ENCODE measurements at places on chromosomes 2 and 18.

- no peak for DNase-seq
Measured at GRCh38 chr2:118459426-118459825, 371.2 kb downstream of the INSIG2 start.

- DNase-seq: no peak
Measured at GRCh38 chr2:48248251-48248933, 281.6 kb upstream of the STON1 start.

DNA sequence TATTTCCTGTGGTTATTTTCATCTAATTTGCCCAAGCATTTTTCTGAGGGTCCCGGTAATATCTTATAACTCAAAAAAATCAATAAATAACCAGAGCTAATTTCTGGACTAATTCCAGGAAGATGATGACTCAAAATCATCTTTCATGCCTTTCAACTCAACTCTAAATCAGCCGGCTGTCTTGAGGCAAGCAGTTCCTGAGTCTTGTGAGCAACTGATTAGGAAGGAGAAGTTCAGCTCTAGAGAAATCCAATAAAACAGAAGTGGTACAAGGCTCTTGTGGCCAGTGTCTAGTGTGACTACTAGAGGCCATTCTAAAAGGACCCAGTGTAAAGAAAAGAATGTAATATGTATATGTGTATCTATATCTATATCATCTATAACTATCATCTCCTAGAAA, 890.4 kb downstream of the TRIB2 start:
- DNase-seq: no peak

DNA sequence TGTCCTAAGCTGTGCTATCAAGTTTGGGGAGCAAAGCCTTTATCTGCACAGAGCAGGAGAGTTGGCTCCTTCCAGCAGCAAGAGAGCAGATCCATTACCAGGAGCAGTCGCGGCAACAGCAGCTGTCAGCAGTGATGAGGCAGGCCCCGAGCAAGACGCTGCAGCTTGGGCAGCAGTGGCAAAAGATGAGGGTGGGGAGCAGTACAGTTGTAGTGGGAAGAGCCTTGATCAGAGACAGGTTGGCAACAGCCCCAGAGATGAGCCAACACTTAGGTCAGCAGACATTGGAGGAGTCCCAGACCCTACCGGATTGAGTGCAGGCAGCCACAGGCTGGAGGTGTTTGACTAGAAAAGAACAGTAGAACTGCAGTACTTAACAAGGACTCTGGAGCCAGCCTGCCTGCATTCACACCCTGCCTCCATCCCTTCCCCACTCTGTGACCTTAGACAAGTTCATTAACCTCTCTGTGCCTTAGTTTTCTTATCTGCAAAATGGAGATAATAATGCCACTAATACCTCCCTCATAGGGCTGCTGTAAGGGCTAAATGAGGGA, 117.1 kb upstream of the SERTAD2 start:
- no peak for DNase-seq

DNA sequence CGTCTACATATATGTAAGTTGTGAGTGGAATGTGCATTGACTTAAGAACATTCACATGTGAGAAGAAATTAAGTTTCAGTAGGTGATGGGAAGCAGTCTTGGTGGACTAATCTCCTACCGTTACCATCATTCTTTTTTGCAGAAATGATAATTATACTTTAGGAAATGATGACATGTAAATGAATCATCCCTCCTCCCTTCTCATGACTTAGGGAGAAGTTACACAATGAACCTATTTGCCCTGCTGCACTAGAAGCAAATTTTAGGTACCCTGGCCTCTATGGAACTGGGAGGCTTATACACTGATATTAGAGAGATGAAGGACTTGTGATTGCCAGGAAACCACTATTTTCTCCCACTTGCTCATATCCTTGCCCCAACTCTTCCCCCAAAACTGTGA, 214.2 kb downstream of the CALCRL start:
- DNase-seq: no peak

DNA sequence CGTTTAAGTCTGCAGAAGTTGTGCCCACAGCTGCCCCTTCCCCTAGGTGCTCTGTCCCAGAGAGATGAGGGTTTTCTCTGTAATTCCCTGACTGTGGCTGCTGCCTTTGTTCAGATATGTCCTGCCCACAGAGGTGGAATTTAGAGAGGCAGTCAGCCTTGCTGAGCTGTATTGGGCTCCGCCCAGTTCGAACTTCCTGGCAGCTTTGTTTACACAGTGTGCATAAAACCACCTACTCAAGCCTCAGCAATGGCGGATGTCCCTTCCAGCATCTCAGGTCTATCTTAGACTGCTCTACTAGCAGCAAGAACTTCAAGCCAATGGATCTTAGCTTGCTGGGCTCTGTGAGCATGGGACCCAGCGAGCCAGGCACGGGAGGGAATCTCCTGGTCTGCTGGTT, 48.1 kb downstream of the LHCGR start:
- no peak for DNase-seq

- DNase-seq: no peak
Measured at GRCh38 chr2:223937535-223937934, 7.6 kb downstream of the WDFY1 start.

GRCh38 chr2:117701365-117701764, 113.1 kb upstream of the DDX18 start:
- no peak for DNase-seq

DNA sequence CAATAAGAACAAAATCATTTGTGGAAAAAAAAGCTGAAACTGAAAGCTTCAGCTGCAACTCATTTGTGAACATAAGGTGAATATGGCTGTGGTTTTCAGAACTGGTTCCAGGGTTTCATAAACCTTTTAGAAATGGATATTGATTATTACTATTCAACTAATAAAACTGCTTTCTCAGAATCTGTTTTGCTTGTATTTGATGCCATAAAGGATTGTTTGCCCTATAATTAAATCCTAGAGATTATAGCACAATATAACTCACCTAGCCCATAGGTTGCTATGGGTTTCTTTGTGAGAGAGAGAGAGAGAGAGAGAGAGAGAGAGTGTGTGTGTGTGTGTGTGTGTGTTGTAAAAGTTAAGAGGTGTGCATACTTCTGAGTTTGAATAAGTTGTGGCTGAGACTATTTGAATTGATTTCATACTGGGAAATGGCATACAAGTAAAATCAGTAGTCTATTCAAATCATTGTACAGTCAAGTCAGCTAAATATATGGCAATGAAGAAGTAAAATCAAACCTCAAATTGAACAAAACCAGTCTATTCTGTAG, 339.2 kb downstream of the ARHGAP15 start:
- no peak for DNase-seq

DNA sequence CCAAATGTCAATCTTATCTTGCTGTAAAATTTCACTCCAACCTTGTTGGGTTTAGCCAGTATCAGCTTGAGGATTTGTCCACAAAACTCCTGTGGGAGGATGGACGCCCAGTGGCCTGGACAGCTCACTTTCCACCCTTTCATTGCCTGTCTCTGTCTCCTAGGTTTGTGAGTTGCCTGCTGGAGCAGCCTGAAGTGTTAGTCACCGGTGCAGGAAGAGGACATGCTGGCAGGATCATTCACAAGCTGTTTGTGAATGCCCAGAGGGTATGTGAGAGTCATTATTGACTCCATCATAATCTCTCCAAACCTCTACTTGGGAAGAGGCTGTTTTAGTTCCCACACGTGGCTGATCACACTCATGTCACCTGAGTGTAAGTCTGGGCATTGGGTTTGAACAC, 112.3 kb downstream of the RAB3GAP1 start:
- no peak for DNase-seq

DNA sequence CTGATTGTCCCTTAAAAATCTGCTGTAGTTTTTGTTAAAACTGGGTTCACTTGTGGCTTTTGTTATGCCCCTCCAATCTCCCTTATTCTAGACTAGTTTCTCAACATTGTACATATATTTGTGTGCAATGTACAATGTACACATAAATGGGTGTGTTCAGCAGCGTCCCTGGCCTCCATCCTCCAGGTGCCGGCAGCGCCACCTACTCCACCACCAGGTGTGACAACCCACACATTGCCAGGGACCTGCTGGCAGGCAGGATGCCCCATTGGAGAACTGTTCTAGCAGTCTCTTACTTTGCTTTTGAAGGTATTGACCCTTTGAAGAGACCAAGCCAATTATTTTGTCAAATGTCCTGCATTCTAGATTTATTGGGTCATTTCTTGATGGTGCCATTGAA, 75.4 kb downstream of the SH3RF3 start:
- no peak for DNase-seq

DNA sequence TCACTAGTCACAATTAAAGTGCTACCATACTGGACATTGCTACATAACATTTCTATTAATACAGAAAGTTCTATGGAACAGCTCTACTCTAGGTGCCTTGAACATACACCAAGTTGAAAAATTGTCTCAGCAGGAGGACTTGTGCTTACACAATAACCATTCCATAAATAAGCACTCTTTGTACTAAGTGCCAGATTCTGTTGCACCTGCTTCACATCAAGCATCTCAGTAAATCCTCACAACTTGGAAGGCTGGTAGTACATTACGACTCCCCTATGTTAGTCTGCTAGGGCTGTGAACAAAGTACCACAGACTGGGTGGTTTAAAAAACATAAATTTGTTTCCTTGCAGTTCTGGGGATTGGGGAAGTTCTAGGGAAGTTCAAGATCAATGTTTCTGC, 296.9 kb upstream of the NCKAP5 start:
- DNase-seq: no peak

- DNase-seq: no peak
Measured at GRCh38 chr2:8876628-8877027, 39.2 kb upstream of the KIDINS220 start.

DNA sequence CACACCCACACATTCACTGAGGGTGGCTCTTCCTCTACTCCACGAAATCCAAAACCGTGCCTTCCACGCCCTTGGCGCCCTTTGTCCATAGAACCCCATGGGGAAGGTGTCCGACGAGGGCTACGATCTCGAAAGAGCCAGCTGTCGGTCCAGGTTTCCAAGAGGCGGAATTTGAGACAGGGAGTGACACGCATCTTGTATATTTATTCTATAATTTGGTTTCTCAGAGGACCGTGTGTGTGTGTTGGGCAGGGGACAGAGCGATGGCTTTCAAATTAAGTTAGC, 726 bp downstream of the C2orf69 start:
- DNase-seq: no peak

DNA sequence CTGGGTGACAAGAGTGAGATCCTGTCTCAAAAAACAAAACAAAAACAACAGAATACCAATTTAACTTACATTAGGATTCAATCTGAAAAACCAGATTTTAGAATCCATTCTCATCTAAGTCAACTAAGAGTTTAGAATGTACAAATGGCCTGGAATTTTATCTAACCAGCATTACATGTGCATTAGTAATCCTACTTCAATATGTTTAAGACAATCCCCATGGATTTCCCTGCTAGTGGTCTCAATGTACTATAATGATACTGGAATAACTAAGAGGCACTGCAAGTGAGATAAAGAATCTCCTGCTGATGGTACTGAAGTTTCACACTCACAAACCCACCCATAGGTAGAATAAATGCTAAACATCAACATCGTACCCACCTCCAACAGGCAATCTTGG, 53.9 kb upstream of the DNER start:
- no peak for DNase-seq

DNA sequence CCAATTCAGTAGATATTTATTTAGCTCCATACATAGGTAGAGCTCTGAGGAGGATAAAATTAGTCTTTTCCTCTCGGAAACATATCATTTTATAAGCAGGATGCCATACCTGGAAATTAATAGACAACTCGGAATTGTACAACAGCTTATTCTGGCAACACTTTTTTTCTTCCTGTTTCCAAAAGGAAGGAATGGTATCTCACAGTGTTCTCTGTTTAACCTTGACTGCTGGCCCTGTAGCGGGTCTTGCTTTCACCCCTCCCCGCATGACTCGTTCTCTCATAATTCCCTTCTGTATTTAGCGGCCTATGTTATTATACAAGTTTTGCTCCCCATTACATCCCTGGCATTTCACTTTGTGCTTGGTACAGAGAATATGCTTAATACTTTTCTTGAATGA, 2.5 kb upstream of the KYNU start:
- DNase-seq: no peak

- no peak for DNase-seq
Measured at GRCh38 chr2:215738351-215738750, 275.0 kb downstream of the MREG start.

GRCh38 chr2:53829273-53829979, 30.3 kb downstream of the GPR75 start:
- no peak for DNase-seq

GRCh38 chr2:98507461-98507860, 62.8 kb downstream of the INPP4A start:
- no peak for DNase-seq

DNA sequence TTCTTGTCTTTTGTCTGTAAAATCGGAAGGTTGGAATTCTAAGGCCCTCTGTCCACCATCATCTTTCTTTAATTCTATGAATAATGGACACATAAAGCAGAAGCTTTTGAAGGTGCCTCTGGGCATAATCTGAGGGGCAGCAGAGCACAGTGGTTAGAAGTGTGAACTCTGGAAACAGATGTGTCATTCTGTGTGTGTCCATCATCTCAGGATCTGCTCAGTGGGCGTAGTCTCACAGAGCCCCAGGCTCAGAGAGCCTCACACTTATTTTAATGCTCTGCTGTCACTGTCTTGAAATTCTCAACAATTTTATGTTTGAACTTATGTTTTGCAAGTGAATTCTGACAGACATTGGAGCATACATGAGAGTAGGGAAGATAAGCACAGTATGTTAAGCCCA, 31.0 kb upstream of the CCDC93 start:
- no peak for DNase-seq

DNA sequence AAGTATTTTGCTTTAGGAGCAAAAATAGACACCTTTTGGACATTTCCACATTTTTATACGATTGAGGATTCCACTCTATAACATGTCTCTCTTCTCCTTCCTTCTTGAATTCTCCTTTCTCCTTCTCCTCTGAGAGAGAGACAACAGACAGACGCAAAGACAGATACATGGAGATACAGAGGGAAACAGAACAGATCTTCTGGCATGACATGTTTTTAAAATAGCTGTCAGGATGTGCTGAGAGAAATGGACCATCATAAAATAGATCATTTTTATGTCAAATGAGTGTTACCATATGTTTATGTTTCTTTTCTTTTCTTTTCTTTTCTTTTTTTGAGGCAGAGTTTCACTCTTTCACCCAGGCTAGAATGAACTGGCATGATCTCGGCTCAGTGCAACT, 44.4 kb upstream of the ZNF532 start:
- no peak for DNase-seq

GRCh38 chr18:22547807-22548561, 130.3 kb upstream of the CTAGE1 start:
- no peak for DNase-seq

GRCh38 chr2:101329026-101329425, 20.5 kb upstream of the RNF149 start:
- DNase-seq: no peak

All from C1 segment of cervical spinal cord (tissue), 14 donors.